A549 (cell line): ENCODE measurements at places on chromosomes 11 and 22.

GRCh38 chr22:48414651-48415050, 1413.0 kb downstream of the BRD1 start:
- no peak for DNase-seq

DNA sequence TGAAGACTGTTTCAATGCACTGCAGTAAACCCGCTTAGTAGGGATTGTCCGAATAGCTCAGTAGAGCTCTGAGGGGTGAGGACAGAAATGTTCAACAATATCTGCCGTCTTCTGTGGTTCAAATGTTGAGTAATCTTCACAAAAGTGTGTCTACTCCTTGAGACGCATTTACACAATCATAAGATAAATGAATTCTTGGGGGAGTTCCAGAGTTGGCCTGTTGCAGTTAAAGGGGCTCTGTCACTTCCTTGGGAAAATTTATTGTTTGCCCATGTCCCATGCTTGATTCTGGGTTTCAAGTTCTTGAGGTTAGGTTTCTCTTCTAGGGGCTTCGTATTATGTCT, 614 bp downstream of the ANO3 start:
- no peak for DNase-seq

DNA sequence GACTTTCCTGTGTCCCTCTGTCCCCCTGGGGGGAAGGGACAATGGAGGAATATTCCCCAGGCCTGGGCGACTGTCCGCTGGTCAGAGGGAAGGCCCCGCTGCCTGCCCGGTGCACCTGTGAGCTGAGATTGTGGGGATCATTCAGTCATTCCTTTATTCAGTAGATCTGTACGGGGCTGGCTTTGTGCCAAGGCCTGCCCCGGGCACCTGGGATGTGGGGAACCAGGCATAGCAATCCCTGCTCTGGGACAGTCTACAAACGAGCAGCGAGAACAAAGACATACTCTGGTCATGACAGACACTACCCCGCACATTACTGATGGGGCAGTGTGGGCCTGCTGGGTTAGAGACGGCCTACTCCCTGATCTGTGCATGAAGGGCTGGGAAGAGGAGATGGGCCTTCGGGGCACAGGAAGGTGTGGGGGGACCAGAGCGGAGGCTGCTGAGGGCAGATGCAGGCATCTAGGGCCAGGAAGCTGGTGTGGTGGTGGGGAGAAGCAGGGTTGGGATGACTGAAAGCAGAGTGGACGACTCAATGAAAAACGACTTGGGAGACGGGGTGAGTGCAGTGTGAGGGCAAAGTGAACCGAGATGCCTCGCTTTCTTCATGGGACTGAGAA, 1.8 kb upstream of the MYO7A start:
- no peak for DNase-seq

- DNase-seq: no peak
These were observed 116.8 kb upstream of the BMAL1 start for GRCh38 chr11:13160806-13161205.

- DNase-seq: no peak
These were observed 23.1 kb upstream of the GNB1L start for GRCh38 chr22:19877626-19878339.

- DNase-seq: peak; percentile 86
These were observed 34.1 kb downstream of the NEU3 start for GRCh38 chr11:75022759-75023396.

DNA sequence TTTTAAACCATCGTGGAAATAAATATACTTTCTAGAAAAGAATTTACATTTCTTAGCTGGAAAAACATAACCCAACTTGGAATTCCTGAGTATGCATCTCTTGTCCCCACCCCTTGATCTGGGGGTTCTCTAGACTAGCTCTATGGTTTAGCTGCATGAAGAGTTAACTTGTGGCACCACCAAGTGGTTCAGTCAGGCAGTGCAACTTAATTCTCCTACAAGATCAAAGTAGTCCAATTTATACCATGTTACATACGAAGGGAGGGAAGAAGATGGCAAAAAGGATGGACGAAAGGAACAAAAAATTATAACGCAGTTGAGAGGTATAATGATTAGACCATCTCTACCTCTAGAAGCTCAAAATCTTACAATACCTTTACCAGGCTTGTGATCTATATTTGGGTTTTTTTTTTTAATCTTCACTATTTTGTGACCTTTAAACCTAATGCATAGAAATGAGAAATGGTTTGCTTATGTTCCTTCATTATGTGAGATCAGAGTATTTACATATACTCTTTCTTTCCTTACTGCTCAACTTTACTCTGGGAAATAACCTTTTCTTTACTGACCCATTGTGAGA, 28.5 kb upstream of the ALKBH3 start:
- peak; percentile 79 for DNase-seq

- no peak for DNase-seq
These were observed 67.9 kb upstream of the SEPTIN5 start for GRCh38 chr22:19646383-19646782.

DNA sequence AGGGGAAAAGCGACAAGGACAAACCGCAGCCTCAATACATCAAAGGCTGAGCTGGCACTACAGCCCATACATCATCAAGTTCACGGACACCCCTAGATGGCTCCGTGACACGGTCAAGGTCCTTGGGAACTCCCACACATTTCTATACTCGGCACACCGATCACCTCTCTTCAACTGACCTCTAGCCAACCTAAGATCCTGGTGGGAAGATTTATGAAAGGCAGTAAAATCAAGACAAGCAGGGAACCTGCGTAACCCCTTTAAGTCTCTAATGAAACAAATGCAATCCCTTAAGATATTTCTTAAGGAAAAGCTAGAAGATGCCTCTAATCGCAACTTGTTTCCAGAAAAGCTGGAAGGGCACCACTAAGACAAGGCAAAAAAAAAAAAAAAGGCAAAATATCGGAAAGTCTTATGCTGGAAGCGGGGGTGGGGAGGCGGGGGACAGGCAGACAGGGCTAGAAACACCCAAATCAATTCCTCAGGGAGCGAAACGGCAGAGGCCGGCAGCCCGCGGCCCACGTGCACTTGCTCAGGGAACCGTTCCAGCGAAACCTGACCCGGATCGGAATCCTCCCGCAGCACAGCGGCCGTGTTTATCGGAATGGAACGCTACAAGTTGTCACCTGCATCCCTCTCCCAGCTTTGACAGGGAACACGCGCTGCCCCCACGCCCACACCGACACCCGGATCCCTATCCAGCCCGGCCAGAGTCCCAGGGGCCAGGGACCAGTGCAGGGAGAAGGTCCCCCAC, 1.4 kb downstream of the ARHGAP20 start:
- no peak for DNase-seq

DNA sequence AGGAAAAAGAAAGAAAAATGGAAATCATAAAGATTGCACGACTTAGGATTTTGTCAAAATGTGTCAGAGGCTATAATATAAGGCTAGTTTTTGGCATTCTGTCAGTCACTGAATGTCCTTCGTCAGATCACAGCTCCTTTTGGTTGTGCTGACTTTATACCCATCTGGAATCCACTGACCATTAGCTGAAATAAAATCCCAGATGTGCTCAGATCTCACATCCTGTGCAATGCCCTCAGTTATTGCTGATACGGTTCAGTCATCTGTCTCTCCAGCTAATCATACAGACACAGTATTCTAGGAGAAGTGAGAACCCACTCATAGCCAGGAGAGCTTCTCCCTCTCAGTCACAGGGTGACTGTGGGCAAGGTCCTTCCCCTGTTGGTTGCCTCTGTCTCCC, 11.5 kb downstream of the CD44 start:
- no peak for DNase-seq

DNA sequence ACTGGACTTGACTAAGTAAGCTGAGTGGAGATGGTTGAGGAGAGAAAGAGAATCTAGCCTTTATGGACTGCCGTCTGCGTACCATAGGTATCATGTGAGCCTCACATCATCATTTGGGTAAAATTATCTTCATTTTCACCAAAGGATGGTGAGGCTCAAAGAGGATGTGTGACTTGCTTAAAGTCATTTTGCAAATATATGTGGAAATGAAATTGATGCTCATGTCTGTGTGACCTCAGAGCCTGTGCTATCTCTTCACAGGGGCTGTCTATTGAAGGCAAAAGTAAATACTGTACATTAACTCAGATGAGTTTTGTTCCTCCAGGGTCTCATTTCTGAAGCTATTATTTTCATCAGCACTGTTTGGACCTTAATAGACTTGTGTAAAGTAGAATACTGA, 83.3 kb upstream of the ALKBH3 start:
- no peak for DNase-seq
